ENCODE measurements at places on chromosomes 3 and 15.

- no peak for DNase-seq
Measured at GRCh38 chr15:75230551-75231371, 27.4 kb upstream of the GOLGA6C start.

- no peak for DNase-seq
Measured at GRCh38 chr15:88707771-88708654, 69.2 kb downstream of the ISG20 start.

- no peak for DNase-seq
Measured at GRCh38 chr15:66017000-66017399, 147.7 kb downstream of the RAB11A start.

DNA sequence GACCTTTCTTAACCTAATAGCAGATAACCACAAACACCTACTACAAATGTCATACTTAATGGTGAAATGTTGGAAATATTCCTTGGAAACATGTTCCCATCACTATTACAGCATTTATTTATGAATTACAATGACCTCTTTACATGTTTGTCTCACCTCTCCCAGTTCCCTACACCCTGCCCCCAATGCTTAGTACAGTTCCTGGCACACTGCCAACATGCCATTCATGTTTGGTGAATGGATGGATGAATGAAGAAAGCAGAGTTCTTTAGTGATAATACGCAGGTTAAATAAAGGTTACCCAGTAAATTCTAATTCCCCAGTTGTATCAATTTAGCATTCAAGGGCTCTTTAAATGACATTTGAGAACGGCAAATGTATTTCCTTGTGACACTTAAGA is 259.9 kb upstream of the ATP11B start:
- DNase-seq: peak; percentile 5

DNA sequence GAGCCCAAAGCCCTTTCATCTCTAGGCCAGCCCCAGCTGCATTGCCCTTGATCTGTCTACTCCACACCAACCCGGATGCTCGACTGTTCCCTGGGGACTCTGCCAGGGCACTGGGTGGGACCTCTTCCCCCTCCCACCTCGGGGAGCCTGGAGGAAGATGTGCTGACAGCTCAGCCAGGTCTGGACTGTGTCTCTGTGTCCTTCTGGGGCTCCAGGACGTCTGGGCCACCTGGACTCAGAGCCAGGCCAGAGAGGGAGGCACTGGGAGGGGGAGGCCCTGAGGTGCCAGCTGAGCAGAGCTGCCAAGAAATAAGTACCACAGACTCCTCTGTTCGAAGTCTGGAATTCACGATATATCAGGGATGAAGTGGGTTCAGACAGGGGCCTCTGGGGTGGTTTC is 5.8 kb upstream of the HCN4 start:
- DNase-seq: no peak

DNA sequence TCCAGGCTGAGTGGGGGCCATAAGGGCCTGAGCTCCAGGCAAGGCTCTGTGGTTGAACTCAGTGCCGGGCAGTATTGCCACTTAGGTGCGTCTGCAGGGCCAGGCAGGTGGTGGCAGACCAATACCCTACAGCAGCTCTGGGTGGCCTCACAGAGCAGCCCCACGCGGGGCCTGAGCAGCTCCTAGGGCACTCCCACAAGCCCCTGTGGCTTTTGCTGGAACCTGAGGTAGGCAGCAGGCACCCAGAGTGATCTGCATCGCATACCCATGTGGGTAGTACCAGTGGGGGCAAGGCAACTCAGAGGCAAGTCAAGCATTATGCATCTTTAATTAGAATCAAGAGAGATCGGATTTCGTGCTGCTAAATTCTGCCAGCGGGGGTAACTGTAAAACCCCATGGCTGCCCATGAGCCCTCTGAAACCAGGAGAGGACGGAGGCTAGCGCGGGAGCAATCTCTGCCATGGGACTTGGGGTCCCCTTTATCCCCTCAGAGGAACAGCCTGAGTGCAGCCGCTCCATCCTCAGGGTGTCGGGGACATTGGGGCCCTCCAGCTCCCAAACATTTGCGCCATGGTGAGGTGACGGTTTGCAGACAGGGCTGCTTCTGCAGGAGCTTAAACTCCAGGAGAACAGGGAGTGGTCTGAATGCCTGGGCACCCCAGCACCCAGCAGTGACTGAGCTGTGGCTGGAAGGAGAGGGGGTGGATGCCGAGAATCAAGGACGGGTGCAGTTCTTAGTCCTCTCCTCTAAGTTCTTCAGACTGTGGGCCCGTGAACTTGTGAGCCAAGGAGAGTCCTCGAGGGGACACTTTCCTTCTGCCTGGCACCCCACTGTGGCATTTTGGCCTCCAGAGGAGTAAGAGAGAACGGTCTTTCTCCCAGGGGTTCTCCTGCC is 62.4 kb upstream of the PCSK6 start:
- no peak for DNase-seq

- no peak for DNase-seq
Measured at GRCh38 chr15:60964527-60964926, 264.6 kb downstream of the RORA start.

DNA sequence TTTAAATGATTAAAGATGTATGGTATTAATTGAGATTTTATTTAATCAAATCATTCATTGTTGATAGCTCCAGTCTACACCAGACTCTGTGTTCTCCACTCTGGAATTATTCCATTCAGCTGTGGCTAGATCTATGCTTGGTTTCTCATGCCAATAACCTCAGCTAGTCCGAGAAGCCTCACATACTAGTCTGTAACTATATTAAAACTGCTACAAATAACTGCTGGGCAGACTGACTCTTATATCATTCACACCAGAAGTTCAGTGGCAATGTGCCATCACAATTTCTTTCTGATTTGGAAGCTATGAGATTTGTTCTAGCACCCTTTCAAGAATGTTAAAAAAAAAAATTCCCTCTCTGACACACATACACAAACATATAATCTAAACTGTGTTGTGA is 947.3 kb downstream of the ROBO1 start:
- no peak for DNase-seq

- DNase-seq: no peak
Measured at GRCh38 chr3:187737006-187737367, 8.3 kb downstream of the BCL6 start.

GRCh38 chr3:4719046-4719501 is 225.9 kb downstream of the ITPR1 start:
- DNase-seq: no peak

DNA sequence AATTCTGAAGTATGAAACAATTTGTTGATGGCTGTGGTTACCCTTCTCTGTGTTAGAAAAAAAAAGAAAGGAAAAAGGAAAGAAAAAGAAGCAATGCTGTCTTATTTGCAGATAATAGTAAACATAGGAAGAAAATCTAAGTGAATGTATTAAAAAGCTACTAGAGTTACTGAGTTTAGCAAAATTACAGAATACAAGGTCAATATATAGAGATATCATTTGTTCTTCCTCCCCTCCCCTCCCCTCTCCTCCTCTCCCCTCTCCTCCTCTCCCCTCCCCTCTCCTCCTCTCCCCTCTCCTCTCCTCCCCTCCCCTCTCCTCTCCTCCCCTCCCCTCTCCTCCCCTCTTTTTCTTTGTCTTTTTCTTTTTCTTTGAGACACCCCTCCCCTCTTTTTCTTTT is 69.1 kb downstream of the ANP32A start:
- DNase-seq: no peak

GRCh38 chr3:37190667-37191066 is 16.3 kb upstream of the LRRFIP2 start:
- DNase-seq: no peak

- peak; percentile 42 for DNase-seq
Measured at GRCh38 chr15:94305133-94305532, 73.8 kb downstream of the MCTP2 start.

DNA sequence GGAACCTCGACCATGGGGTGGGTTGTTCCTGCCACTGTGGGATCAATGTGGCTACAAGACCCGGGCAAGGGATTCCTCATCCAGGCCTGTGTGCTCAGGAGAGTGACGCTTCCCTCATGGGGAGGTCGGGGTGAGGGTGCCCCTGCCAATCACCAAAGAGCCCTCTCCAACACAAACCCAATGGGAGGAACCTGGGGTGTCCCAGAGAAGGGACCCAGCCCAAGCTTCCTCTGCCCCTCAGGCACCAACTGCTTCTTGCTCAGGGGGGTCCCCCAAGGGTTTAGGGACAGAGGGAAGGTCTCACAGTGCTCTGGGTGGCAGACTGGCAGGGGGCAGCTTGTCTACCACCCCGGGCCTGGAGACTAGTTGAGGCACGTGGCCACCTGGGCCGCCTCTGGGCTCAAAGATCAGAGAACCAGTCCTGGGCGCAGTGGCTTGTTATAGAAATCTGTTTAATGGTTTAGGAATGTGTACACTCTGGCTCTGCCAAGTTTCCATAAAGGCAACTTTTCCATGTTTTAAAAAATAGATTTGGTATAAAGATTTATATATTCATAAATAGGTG is 26.6 kb downstream of the GP9 start:
- no peak for DNase-seq

GRCh38 chr15:71664622-71665021 is 145.7 kb upstream of the NR2E3 start:
- DNase-seq: no peak

GRCh38 chr15:101276501-101277037 is 716 bp downstream of the SELENOS start:
- peak; percentile 42 for DNase-seq
